ENCODE measurements at places on chromosomes 2 and 18.
A peak's percentile ranks its signal among the peaks of the same experiment; 100 is the strongest.

DNA sequence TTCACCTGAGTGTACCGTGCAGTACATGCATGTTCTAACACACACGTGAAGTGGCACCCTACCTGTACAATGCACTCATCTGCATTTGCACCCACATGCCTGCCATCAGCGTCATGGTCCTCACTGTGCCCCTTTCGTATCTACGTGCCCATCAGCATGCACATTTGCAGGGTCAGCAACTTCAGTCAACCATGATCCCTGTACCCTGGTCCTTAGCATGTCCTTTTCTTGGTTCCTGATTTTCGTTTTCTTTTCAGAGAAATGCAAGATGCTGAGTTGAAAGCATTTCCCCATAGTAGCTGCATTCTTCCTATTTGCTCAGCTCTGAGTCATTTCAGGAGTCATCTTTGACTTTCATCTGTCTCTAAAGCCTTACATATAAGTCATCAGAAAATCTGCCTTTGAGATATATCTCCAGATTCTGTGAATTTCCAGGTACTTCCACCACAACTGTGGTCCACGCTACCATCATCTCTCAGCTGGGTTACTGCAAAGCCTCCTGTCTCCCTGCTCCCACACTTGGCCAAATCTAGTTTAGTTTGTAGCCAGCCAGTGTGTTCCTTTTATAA is 14.7 kb upstream of the PUM2 start:
- DNase-seq = no peak

- no peak for DNase-seq
Measured at GRCh38 chr2:202944816-202945215, 32.7 kb downstream of the CARF start.

GRCh38 chr2:118565301-118565700 is 282.1 kb downstream of the EN1 start:
- DNase-seq = no peak

- DNase-seq = no peak
Measured at GRCh38 chr2:33274524-33274923, 201.9 kb upstream of the RASGRP3 start.

- DNase-seq = no peak
Measured at GRCh38 chr2:88967844-88968243, 276.4 kb downstream of the RPIA start.

- no peak for DNase-seq
Measured at GRCh38 chr2:149601141-149601796, 13.7 kb upstream of the MMADHC start.

GRCh38 chr2:234881413-234882241 is 70.2 kb upstream of the SH3BP4 start:
- DNase-seq = peak; percentile 68

DNA sequence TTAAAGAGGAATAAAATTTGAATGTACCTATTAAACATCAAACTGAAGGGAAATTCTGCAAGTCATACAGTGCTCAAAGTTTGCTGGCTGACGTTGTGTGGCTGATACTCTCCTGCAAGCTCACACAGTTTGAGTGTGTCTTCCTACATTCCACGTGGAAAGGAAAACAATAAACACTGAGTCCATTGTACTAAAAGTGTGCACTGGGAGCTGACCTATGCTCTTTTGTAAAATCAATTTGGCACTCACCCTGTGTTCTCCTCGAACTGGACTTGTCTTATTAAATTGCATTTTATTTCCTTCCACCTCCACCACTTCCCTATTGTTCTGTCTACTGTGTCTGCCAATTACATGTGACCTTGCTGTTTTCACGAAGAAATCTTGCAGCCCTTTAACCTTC is 458.0 kb downstream of the CPS1 start:
- no peak for DNase-seq

GRCh38 chr2:229176136-229176535 is 95.0 kb downstream of the PID1 start:
- DNase-seq = no peak

GRCh38 chr18:13592246-13592645 is 134.1 kb downstream of the FAM210A start:
- DNase-seq = no peak

GRCh38 chr2:241636182-241637017 is 558 bp downstream of the THAP4 start:
- peak; percentile 20 for DNase-seq

- DNase-seq = peak; percentile 44
Measured at GRCh38 chr2:206981739-206982340, 42.5 kb downstream of the CPO start.

DNA sequence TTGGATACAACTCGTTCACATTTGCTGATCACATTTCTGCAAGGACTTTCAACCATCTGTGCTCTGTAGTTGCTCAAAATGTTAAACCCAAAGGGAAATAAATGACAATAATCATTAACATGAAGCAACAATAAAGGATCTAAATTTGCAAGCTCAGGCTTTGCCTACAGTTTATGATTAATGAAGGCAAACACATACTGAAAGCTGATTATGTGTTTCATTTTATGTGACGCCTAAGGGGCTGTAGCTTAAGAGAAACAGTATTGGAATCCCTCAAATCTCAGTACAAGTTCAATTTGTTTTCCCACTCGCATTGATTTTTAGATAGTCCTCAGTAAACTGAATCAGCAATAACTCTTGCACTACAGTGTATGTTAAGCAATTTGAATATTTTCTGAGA is 160.3 kb upstream of the FSIP2 start:
- DNase-seq = no peak

DNA sequence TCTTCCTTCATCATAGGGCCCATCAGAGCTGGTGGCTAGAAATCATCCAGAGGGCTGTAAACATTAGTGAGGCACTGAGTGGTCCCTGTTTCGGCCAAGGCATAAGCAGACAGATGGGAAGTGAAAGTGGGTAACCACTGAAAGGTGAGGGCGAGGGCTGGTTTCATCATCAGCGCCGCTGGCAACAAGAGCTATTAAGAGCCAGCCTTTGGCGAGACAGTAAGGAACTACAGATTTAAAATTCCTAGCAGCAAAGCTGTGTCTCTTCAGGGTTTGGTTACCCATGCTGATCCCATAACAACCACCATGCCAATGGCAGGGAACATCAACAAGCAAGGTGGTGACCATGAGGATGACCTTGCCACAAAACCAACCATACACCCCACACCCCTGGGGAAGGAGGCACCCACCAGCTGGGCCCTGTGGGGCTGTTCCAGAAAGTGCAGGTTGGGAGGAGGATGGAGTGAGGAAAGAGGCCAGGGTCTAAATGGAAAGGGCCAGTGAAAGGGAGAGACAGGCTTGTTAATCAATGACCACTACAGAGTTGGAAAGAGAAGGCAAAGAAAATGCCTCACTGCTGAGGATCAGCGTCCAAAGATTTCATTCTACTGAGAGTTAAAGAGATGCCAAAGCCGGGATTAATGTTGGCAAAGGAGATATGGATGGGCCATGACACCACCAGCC is 9.0 kb upstream of the SLC20A1 start:
- DNase-seq = no peak

GRCh38 chr18:50262977-50263376 is 3.3 kb downstream of the CFAP53 start:
- DNase-seq = no peak

DNA sequence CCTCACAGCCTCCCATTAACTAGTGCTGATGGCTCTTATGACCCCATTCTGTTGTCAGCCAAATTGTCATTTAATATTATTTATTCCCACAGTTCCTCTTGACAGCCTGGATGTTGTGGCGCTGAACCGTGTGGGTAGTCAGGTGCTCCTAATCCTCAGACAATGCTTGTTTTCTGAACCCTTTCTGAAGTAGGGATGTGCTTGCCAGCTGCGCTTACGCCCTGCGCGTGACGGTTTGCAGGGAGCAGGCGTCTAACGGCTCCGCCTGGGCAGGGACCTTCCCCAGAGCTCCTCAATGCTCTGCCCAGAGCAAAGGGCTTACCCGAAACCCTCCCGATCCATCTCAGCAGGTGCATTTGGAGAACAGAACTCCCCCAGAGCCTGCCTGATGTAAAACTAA is 358.2 kb upstream of the MYT1L start:
- no peak for DNase-seq

- DNase-seq = no peak
Measured at GRCh38 chr2:48116497-48116896, 210.2 kb upstream of the FBXO11 start.

DNA sequence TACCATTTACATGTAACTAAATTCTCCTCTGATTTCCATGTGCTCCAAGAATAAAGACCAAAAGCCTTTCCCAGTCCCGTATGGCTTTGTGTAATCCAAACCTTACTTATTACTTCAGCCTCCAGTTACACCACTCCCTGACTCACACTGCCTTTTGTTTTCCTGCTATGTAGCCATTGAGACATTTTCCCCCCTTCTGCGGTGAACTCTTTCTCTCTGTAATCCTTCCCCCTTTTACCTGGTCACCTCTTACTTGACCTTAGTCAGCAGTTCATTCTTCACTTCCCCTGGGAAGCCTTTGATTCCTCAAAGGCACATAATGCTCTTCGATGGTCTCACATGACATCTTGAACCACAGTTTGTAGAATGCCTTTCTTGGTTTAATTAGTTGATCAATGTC is 256.0 kb upstream of the FANCL start:
- no peak for DNase-seq

GRCh38 chr2:15242936-15243461 is 318.1 kb downstream of the NBAS start:
- no peak for DNase-seq

DNA sequence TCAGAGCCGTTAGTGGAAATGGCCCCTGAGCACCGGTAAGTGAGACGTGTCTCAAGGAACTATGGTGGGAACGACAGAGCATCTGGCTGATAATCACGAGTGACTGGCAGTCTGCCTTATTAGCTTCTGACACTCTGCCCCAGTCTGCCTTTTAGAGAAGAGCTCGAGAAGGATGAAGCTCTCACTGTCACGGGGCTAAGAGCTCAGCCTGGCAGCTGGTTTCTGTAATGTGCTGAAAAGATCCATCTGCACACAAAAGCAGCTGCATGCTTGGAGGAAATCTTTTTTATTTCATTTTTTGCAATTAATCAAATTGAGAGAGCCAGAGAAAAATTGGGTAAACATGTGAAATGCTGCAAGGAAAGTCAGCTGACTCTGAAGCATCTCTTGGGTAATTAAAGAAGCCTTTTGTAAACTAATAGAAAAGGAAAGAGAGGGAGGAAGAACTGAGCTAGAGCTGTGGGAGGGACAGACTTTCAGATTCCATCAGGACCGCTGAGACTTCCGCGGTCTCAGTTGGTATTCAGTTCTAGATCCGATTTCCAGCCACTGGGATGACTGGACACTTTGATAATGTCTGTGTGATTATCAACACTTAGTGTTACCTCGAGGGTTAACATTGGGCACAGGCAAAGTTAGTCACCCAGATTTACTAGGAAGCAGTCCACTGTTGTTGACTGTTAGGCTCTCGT is 24.4 kb downstream of the MBP start:
- no peak for DNase-seq

- DNase-seq = no peak
Measured at GRCh38 chr2:80269806-80270205, 34.7 kb downstream of the LRRTM1 start.

- no peak for DNase-seq
Measured at GRCh38 chr2:112163541-112163981, 25.4 kb downstream of the FBLN7 start.

- no peak for DNase-seq
Measured at GRCh38 chr18:24142376-24142775, 3.5 kb downstream of the CABYR start.

DNA sequence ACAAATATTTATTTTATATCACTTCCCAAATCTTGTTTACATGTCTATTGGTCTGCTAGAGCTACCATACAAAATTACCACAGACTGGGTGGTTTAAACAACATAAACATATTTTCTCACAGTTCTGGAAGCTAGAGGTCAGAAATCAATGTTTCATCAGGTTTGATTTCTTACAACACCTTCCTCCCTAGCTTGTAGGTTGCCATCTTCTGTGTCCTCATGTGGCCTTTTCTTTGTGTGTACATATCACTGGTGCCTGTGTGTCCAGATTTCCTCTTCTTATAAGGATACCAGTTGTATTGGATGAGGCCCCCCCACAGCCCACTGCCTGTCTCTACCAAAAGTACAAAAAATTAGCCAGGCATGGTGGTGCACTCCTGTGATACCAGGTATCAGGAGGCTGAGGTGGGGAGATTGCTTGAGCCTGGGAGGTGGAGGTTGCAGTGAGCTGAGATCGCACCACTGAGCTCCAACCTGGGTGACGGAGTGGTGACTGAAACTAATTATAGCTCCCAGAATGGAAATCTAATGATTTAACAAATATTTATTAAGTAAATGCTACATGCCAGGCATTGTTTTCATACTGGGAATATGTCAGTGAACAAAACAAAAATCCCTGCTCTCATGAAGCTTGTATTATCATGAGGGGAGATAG is 13.6 kb downstream of the EML4 start:
- no peak for DNase-seq

GRCh38 chr18:46169464-46169941 is 65.3 kb downstream of the HAUS1 start:
- DNase-seq = no peak

- peak; percentile 80 for DNase-seq
Measured at GRCh38 chr2:241279413-241279812, 36.1 kb downstream of the HDLBP start.

Data from SW480 (cell line).